Kidney (tissue), 22 donors: ENCODE measurements at places on chromosomes 7 and 10. TPM values are rescaled to one million over a fixed set of nuclear protein-coding genes. Genes with fewer than 3 reads are reported as not detected.

GRCh38 chr7:151416112-151416940 is 6.5 kb upstream of the WDR86 start:
- H3K36me3 ChIP-seq = no peaks in the 10 kb centered on the region
- no peaks in the 10 kb centered on the region for H3K27me3 ChIP-seq
- H3K27ac ChIP-seq = no peak overlapping the region
- peak; percentile 64 for DNase-seq
- no peak overlapping the region for H3K4me3 ChIP-seq

DNA sequence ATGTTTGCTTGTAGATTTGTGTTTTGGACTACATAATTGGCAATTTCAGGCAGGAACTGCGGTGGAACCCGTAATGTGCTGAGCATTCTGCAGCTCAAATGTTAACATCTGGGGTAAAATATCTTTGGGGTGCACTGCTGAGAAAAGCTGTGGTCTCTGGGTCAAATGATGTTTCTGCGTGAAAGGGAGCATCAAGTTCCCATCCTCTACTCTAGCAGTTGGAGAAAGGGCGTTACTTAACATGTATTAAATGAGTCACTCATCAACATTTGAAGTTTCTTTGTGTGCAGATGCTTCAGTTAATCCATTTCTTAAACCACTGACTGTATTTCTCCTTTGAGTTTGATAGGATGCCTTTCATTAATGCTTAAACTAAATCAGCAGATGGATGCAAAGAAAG is 273.1 kb upstream of the PITRM1 start:
- no peaks in the 10 kb centered on the region for H3K36me3 ChIP-seq
- DNase-seq = no peak
- no peak overlapping the region for H3K27ac ChIP-seq
- H3K4me3 ChIP-seq = no peak overlapping the region
- H3K27me3 ChIP-seq = no peaks in the 10 kb centered on the region
- no peaks in the 10 kb centered on the region for H3K4me1 ChIP-seq

DNA sequence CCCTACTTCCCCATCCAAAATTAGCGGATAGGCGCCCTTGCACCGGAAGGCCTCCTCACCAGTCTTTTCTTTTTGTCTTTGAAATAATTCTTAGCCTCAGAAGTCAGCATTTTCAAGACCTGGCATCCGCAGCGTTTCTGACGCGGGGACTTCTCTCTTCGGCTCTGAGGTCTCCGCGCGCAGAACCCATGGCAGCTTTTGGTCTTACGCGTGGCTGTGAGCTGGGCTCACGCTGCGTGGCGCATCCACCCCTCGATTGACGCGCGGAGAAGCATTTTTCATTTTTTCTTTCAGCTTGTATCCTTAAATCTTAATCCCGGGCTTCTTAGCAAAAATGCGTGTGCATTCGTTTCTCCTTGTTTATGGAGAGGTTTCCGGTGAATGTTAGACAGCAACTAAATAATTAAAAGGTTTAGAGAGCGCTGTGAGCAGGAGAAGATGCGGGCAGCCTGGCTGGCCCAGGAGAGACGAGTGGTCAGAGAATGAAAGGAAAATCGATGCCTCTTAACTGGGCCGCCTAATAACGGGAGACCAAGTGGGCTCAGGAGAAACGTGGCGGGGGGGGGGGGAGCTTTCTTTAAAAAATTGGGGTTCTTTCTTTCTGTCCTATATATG is 2.0 kb upstream of the GATA3 start:
- peak overlapping the region; percentile 45 for H3K27ac ChIP-seq
- no peaks in the 10 kb centered on the region for H3K4me1 ChIP-seq
- DNase-seq = peak; percentile 55
- H3K36me3 ChIP-seq = no peaks in the 10 kb centered on the region

Gene ZNF862
- 29.1 TPM for total RNA-seq

Gene ANKRD22
- total RNA-seq = 3.6 TPM

Gene PTN
- 12.0 TPM for total RNA-seq

DNA sequence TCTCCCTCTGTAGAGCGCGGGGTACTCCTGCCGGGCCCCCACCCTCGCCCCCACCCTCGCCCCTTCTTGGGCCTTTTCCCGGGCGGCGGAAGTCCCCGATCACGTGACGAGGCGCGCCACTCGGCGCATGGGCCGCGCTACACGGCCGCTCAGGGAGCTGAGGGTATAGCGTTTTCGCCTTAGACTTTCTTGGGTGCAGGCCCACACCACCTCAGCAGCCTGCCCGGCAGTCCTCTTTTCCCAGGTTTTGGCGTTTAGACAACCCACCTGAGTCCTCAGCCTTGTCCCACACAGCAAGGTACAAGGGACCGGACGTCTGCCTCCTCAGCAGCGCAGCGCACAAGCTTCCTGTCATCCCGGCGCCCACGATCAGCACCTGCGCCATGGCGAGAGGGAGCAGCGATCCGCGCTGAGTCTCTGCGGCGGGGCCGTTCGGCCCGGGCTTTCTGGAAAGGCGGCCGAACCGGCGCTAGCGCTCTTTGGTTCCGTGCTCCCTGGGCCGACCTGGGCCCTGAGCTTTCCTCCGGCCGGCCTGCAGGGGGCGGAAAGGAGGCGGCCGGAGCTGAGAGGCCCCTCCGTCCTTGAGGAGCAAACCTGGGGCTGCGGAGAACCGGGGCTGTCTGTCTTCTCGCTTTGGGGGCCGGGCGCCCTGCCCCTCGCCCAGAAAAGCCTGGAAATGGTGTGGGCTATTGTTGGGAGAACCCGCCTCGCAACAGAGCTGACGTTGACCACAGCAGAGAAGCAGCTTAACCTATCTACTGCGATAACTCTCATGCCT is at the start of gene RNLS:
Gene RNLS, minus strand, starts transcription at position 513 of the 778 bp plus-strand sequence.
- H3K4me1 ChIP-seq = no peaks in the 10 kb centered on the region
- peak within 1 kb of the TSS; percentile 79 for H3K4me3 ChIP-seq
- no peaks in the 10 kb centered on the region for H3K36me3 ChIP-seq
- H3K27me3 ChIP-seq = no peaks in the 10 kb centered on the region
- DNase-seq = peak; percentile 84

Gene NOS3
- total RNA-seq = 51.7 TPM

Gene FAM180A
- 1.7 TPM for total RNA-seq

Gene KCND2
- 0.19 TPM for total RNA-seq

Gene ZNF853
- total RNA-seq = 5.4 TPM

DNA sequence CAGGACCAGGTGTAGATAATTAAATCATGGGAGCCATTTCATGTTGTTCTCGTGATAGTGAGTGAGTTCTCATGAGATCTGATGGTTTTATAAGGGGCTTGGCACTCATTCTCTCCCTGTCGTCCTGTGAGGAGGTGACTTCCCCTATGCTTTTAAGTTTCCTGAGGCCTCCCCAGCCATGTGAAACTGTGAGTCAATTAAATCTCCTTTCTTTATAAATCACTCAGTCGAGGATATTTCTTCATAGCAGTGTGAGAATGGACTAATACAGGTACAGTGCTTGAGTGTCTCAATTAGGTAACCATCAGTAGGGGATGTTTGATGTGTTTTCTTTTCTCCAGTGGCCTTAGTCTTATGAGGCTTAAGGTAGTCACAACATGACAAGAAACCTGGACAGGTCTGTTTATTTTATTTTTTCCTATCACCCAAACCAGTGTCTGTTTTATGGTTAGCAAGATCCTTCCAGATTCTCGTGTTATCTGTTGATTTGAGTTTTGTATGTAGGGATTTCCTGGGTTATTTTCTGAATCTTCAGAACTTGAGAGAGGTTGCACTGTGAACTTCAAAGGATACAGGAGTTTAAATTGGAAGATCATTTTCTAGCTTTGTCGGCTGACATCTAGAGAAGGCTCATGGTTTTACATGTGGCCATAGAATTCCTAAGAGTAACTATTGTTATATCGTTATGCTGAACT is 32.1 kb downstream of the UMAD1 start:
- H3K4me1 ChIP-seq = no peaks in the 10 kb centered on the region
- H3K4me3 ChIP-seq = no peak overlapping the region
- H3K36me3 ChIP-seq = peaks cover 2% of the 10 kb centered on the region
- H3K27ac ChIP-seq = no peak overlapping the region
- no peaks in the 10 kb centered on the region for H3K27me3 ChIP-seq
- DNase-seq = no peak

Gene SLC26A5
- total RNA-seq = 1.2 TPM

DNA sequence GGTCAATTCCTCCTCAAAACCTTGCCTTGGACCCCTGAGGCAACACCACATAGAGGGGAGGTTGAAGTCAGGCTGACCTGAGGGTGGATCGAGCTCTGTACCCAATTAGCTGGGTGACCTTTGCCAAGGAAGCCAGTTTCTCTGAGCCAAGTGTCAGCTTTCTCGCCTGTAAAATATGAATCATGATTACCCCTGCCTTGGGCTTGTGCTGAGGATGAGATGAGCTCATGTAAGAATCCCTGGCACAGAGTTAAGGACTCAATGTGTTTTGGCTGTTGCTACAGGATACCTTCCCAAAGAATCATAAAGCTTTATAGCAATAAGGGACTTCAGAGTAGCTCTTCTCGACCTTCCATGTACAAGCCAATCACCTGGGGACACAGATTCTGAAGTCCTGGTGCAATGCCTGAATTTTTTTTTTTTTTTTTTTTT is 43.5 kb upstream of the CACUL1 start:
- no peaks in the 10 kb centered on the region for H3K4me1 ChIP-seq
- H3K27ac ChIP-seq = no peak overlapping the region
- H3K4me3 ChIP-seq = no peak overlapping the region
- H3K27me3 ChIP-seq = no peaks in the 10 kb centered on the region

- no peak for DNase-seq
- H3K27ac ChIP-seq = peak overlapping the region; percentile 100
- peaks cover 4% of the 10 kb centered on the region for H3K4me1 ChIP-seq
Observed at GRCh38 chr10:35126062-35126529, 550 bp upstream of the CREM start.

DNA sequence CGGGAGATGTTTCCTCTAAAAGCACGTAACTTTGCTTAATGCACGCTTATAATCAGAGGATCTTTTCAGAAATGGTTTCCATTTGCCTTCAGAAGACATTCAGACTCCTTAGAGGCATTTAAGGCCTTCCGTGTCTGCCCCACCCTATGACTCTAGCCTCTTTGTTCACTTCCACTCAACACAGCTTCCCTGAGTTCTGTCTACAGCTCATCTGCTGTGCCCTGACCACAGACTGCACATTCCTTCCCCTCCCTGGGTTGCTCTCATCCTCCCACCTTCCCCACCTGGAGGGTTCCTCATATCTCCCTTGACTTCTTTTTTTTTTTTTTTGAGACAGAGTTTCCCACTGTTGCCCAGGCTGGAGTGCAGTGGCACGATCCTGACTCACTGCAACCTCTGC is 16.6 kb downstream of the FBH1 start:
- no peak overlapping the region for H3K27ac ChIP-seq
- H3K27me3 ChIP-seq = no peaks in the 10 kb centered on the region
- no peak for DNase-seq
- no peak overlapping the region for H3K4me3 ChIP-seq
- no peaks in the 10 kb centered on the region for H3K4me1 ChIP-seq

- no peaks in the 10 kb centered on the region for H3K27me3 ChIP-seq
- no peak overlapping the region for H3K4me3 ChIP-seq
- H3K27ac ChIP-seq = no peak overlapping the region
- no peak for DNase-seq
- H3K36me3 ChIP-seq = peaks cover 2% of the 10 kb centered on the region
- no peaks in the 10 kb centered on the region for H3K4me1 ChIP-seq
Observed at GRCh38 chr10:14566498-14566897, 208.2 kb downstream of the FAM107B start.

DNA sequence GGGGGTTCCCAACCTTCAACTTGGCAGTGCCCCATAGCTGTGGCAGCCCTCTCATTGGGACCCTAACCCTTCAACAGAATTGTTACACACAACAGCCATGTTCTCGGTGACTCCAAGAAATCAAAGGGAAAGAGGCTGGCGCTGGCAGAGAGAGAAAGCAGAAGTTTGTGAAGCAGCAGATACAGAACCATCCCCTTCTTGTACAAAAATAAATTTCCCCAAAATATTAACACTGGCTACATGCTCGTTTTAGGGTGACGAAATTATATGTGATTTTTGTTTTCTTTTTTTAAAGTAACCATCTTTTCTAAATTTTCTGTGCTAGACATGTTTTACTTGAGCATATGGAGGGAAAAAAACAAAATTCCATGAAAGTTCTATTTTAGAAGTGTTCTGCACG is 45.2 kb upstream of the SAMD8 start:
- DNase-seq = no peak
- no peak overlapping the region for H3K4me3 ChIP-seq
- H3K27me3 ChIP-seq = no peaks in the 10 kb centered on the region
- H3K36me3 ChIP-seq = no peaks in the 10 kb centered on the region
- H3K4me1 ChIP-seq = no peaks in the 10 kb centered on the region
- no peak overlapping the region for H3K27ac ChIP-seq

Gene RPEL1
- not detected for total RNA-seq

- peak overlapping the region; percentile 74 for H3K4me3 ChIP-seq
- peaks cover 3% of the 10 kb centered on the region for H3K36me3 ChIP-seq
- DNase-seq = peak; percentile 65
- H3K27me3 ChIP-seq = no peaks in the 10 kb centered on the region
Observed at GRCh38 chr10:30436191-30436611, 2.2 kb downstream of the MAP3K8 start.
